ENCODE measurements at places on chromosomes 13 and 19.

DNA sequence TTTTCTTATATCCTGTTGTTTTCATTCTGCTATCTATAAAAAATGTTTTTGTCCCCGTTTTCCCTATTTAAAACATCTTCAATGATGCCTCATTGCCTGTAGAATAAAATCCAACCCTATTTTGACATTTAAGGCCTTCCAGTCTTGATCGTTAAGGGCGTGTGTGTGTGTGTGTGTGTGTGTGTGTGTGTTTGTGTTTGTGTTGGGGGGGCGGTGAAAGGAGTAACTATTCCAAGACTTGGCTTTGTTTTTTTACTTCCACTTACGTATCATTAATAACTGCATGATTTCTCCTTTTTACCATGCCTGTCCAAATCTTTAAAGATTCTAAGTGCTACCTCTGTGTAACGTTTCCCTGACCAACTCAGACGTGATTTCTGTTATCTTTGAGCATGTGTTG is 784 bp downstream of the PIBF1 start:
- DNase-seq: no peak

DNA sequence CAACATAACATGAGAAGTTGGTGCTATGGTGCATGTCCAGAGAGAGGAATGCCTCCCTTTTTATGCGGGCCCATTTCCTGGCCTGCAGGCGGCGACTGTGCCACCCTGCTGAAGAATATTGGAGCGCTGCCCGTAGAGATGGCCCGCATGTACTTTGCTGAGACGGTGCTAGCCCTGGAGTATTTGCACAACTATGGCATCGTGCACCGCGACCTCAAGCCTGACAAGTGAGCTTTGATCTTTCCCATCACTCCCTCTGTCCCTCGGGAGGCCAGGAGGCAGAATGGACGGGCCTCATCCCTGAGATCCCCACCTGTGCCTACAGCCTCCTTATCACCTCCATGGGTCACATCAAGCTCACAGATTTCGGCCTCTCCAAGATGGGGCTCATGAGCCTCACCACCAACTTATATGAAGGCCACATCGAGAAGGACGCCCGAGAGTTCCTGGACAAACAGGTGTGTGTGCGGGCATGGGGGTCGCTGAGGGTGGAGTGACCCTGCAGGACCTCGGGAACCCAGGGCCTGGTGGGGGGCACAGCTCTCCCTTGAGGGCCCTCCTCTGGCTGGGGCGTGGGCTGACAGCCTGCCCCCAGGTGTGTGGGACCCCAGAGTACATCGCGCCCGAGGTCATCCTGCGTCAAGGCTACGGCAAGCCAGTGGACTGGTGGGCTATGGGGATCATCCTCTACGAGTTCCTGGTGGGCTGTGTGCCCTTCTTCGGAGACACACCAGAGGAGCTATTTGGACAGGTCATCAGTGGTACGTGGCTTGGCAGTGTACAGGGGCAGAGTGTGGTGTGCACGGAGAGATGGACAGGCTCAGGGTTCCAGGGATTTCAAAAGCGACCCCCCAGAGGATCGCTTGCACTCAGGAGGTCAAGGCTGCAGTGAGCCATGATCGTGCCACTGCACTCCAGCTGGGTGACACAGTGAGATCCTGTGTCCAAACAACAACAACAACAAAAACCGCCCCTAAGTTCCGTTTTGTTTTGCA is 16.2 kb downstream of the DNASE2 start:
- no peak for DNase-seq

DNA sequence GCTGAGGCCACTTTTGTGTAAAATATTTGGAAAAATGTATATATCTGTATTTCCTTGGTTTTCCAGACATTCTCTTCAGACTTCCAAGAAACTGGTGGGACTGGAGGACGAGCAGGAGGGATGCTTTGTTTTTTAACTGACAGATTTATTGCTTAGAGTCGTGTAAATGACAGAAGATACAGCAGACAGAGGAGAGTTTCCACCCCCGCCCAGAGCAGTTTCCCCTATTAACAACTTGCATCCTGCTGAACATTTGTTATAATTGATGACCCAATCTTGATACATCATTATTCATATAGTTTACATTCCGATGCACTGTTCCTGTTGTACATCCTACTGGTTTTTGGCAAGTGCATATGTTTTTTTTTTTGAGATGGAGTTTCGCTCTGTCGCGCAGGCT is 7.1 kb upstream of the DOCK6 start:
- no peak for DNase-seq

DNA sequence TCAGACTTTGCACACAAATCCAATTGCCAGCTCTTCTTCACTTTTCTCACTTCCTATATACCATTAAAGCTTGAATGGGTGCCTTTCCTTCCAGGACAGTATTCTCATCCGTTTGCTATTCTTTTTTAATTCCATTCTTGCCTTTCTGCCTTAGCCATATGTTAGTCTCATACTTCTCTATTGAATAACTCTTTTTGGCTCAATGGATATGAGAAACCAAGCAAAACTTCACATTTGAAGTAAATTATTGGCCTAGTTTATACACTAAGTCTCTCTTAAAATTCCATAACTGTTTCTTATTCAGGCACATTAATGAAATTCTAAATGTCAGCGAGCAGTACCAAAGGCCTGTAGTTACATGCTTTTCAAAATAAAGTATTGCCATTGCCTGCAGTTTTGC is 129.6 kb upstream of the FRY start:
- no peak for DNase-seq

GRCh38 chr13:109154146-109154545 is 524.7 kb downstream of the MYO16 start:
- no peak for DNase-seq

DNA sequence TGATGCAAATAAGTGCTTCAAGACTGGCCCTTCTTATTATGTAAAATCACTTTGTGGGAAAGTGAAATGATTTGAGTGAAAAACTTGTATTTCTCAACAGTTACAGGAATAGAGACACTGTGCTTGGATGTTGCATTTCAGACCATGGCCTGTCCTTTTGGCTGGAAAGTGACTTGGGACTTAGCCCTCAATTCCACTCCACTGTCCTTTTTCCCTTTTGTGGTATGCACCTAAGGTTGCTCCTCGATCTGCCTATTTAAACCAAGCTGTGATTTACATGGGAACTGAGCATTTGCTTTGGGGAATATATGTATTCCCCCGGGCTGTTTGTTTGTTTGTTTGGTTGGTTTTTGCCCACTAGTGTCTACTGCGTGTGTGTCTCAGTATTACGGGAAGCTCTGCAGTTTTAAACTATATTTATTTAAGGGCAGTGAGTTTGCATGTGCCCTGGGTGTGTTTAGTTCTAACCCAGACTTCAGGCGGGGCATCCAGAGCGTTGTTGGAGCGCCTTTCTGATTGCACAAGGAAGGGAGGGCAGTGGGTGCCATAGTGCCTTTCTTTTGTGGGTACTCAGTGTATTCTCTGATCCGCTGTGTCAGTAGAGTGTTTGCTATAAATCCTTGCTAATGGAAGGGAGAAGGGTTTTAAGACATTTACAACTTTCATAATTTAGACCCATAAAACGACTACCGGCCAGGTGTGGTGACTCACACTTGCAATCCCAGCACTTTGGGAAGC is 18.2 kb upstream of the RNF113B start:
- DNase-seq: no peak

DNA sequence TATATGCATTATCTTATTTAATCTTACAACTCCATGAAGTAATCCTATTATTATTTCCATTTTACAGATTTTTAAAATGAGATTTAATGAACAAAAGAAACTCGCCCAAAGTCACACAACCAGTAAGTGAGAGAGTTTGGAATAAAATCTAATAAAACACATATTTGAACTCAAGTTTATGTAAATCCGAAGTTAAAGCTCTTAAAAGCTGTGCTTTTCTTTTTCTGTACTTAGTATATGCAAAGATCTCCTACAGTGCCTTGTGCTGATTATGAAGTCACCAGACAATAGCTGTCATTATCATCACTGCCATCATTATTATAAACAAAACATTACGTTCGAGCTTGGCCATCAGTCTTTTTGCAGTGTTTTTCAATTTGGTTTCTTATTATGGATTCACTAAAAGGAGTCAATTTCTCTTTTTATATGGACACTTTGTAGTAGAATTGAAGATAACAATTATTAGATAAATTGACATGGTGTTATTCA is 29.7 kb upstream of the ENOX1 start:
- no peak for DNase-seq

GRCh38 chr19:58521651-58522050 is 2.0 kb upstream of the ZBTB45 start:
- DNase-seq: no peak

- no peak for DNase-seq
Measured at GRCh38 chr19:16125737-16126495, 14.2 kb downstream of the RAB8A start.

GRCh38 chr19:39778763-39779162 is at the start of gene LEUTX:
TSS of gene LEUTX (plus strand) at chr19:39778854. CDS start at chr19:39778921, 67 bp downstream.
- no peak for DNase-seq

DNA sequence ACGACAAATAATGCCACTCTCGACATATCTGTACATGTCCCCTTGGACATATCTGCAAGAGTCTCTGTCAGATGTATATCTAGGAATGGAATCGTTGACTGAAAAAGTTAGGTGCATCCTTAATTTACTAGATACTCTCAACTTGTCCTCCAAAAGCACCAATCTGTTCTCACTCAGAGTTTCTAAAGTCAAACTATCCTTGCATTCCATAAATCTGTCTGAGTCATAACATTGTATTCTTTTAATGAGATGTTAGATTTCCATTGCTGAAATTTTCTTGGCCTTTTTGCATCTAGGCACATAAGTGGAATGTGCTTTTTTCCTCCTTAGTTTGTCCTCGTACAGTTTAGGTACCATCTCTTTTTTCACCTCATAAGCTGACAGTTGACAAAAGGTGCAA is 139.8 kb downstream of the PTPRS start:
- DNase-seq: no peak
